ENCODE measurements at places on chromosomes 1 and 21.
A peak's percentile ranks its signal among the peaks of the same experiment; 100 is the strongest.

DNA sequence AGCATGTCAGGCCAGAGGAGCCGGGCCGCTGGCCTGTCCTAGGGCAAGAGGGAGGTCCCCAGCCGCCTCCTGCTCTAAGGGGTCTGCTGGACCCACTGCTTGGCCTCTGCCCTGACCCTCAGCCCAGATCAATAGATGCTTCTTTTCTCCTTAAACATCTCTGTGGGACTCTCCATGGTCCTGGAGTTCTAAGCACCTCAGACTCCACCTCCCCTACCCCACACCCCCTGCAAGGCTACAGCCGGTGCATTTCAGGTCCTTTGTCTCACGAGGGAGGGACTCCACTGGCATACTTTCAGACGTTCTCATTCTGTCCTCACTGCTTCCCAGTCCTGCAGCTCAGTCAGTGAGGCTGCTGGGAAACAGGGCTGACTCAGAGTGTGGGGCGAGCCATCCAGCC lies 11.0 kb downstream of the CNTN2 start:
- DNase-seq: no peak

- DNase-seq: no peak
Measured at GRCh38 chr1:75067975-75068374, 66.2 kb upstream of the LHX8 start.

DNA sequence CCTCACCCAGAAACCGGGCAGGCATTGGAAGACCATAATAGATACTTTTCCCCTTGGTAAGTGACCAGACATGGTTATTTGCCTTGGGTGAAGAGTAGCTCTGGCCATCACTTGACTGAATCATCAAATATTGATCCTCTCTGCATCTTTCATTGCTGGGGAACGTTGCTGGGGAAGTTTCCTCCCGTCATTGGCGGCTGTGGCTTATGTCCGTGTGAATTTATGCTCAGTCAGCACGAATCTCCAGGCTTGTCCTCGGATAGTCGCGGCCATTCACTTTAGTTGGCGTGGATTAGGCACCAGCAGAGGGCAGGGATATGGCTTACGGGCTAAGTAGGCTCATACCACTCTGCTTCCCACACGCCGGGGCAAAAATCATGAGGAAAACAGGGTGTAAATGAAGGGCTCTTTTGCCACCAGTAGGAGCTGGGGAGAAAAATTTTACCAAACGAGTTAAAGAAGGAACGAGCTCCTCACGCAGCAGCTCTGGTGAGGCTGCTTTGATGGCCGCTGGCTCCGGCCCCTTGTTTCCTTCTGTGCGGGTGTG lies 473.4 kb downstream of the CAMTA1 start:
- no peak for DNase-seq

DNA sequence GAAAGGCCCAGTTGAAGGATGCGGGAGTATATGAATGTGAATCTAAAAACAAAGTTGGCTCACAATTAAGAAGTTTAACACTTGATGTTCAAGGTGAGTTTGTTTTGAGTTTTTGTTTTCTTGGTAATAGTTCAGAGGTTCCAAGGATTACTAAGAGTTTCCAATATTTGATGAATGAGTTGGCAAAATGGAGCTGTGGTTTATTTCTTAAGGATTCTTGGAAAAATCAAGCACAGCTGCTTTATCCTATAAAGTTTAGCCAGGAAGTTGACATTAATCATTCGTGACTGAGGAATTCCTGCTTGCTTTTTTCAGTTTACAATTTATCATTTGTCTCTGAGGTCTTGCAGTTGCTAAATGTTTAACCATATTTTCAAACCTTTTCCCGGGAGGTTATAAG lies 15.1 kb downstream of the VCAM1 start:
- no peak for DNase-seq

DNA sequence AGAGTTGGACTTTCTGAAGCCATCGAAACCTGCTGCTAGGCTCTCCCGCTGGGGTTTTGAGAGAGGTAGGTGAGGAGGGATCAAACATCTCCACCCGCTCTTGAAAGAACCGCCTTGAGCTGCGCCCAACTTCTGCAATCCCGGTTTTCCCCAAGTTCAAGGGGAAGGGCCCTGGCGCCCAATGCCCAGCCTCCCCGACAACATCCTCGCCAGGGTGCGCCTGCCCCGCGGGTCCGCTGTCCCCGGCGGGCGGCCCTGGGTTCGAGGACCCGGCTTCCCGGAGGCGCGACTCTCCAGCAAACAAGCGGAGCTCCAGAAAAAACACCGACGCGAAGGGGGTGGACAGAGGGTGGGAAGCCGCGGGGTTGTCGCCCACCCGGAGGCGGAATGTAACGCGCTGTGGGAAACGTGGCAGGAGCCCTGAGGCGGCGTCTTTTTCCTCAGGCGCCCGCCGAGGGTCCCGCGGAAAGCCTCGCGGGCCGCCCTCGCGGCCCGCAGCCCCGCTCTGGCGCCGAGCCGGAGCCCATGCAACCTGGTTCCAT lies 607 bp downstream of the BTG3 start:
- DNase-seq: peak; percentile 6

DNA sequence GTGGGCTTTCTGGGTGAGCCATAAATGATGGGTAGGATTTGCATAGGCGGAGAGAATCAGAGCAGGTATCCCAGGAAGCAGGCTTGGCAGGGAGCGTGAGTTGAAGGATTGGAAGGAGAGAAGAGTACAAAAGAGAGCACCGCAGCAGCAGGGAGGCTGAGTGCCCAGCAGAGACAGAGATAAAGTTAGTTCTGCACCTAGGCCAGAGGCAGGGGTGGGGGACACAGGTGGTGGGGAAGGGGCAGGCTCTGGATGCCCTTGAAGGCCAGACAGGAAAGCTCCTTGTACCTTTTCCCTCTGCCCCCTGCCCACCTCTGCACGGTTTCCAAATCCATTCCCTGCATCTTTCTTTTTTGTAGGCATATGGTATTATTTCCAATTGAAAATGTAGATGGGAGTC lies 33.0 kb upstream of the TRABD2B start:
- DNase-seq: no peak

GRCh38 chr1:209260136-209260535 lies 323.4 kb upstream of the CAMK1G start:
- no peak for DNase-seq

DNA sequence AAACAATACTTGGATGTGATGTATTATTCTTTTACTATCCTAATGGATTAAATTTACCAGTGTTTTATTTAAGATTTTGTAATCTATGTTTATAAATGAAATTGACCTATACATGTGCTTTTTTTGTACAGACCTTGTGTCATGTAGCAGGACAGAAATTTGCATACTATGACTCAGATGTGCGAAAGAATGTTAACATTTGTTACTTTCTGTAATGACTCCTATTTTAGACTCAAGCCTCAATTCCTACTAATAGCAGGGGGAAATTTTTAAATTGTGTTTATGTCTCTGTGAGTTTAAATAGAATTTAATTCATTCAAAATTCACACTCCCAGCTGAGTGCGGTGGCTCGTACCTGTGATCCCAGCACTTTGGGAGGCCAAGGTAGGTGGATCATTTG lies 21.8 kb upstream of the RIMKLA start:
- DNase-seq: no peak

GRCh38 chr1:223225481-223225880 lies 82.4 kb upstream of the TLR5 start:
- no peak for DNase-seq

DNA sequence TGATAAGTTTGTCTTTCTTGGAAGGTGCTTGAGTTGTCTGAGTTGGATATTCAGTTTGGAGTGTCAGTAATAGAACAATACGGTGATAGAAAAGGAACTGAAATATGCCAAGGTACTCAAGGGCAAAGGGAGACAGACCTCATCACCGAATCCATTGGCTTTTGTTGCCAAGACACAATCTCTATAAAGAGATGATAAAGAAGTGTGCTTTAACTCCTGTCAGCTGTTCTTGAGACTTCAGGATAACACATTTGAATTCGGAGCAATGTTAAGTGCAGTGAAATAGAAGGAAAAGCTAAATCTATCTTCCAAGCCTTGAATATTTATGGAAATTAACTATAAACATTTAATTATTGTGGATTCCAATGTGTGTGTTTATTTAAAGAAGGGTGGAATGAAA lies 194.7 kb downstream of the DISC1 start:
- no peak for DNase-seq

DNA sequence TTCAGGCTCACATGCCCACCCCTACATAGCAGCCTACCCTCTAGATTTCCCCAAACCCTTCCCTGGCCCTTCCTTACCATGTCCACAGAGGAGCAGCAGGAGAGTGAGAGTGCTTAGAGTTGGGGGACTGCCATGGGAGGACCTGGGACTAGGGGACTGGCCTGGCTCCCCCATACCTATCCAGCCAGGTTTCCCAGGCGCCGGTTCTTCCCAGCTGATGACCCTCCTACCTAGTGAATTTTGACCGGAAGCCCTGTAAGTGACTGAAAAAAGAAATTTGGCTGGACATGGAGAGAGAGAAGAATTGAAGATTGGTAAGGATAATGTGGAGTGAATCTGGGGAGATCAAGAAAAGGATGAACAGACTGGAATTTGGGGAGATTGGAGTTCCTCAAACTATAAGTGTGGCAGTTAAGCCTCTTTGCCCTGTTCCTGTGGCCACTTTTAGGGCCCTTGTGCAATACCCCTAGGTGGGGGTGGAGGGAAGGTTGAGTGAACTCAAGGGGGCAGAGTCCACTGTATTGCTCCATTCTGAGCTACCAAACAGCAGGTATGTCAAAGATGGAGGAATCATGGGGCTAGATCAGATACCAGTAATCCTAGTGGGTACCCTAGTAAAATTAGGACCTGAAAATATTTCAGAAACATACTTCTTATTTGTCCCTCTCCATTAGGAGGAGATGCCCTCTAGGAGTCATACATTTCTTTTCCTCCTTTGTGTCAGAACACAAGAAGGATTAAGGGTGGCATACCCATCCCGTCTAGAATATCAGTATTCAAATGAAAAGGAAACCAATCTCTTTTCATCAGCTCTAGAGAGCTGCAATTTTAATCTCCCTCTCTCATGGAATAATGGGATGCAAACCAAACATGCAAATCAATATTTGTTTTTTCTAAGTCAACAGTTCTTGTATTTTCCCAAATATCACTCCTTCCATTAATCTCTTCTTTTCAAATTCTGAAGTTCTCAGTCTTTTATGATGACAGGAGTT lies 1.2 kb downstream of the HJV start:
- DNase-seq: no peak

DNA sequence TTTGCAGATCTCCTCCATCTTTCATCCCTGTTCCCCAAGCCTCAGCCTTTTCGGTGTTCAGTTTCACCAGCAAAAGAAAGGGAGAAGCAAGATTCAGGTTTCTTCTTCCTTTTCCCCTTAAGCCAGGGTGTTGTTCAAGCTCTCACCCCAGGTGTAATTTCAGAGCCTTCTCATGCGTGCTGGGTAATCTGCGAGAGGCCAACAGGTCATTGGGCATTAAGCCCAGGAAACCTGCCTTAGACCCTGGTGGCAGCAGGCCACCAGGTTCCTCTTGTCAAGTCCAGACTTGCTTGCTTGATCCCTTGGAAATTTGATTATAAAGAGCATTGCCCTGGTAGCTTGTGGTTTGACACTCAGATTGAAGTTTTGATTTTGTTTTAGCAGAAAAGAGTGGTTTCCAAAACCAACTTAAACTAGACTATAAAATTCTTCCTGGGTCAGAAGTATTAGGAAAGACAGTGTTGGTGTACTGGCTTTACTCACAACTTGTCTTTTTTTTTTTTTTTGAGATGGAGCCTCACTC lies 6.9 kb downstream of the AKR1A1 start:
- no peak for DNase-seq

DNA sequence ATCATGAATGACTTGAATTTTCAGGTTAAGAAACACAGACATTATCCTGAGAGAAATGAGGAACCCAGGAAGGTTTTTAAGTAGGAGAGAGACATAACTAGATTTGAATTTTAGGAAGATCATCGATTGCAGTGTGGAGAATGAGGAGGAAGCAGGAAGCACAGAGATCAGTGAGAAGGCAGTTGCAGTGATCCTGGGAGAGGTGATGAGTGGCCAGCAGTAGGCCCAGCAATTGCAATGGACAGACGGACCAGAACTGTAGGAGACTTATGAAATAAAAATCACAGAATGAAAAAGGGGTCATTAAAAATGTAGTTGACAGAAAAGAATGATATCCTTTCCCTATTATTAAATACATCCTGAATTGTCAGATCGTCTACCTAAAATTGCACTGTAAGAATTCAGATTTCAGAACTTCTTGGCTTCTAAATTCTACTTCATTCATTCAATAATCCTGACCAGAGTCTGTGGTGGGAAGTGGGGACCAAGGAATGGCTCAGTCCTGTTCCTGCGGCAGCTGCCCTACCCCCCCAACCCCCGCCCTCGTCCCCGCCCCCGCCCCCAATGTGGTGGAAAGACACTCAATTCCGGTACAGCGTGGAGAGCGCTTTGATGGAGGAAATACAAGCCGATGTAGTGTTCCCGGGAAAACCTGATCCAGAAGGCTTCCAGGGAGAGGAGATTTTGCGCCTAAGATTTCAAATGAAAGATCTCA lies 35.1 kb downstream of the SLC2A1 start:
- DNase-seq: no peak

GRCh38 chr1:243553090-243553489 lies 297.0 kb downstream of the AKT3 start:
- DNase-seq: no peak

DNA sequence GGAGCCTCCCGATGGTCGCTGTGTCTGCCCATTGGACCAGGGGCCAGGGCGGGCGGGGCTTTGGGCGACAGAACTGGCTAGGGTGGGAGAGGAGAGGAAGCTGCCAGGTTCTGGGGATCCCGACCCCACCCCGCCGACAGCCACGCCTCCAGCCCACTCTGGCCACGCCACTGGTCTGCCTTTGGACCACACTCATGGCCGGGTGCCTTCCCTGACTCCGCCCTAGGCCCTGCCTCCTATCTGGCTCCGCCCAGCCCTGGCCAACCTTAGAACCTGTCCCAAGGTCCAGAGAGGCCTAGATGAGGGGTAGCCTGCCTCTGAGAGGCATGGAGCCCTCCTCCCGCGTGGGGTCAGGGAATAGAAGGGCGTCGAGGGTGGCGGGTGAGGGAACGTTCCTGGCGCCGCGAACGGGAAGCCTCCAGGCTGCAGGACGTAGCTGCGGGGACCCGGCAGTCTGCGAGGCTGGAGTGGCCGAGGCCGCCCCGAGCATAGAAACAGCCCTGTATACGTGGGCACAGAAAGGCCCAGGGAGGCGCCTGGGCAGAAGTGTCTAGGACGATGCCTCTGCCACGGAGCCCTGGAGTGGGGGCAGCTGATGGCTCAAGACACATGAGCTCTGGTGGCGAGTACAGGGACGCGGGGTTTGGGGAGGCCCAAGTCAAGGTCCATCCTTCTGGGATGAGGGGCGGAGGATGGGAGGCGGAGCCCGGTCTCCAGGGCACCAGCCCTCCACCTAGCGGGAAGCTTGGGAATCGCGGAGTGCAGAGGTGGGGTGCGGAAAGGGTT lies 11.5 kb upstream of the COL16A1 start:
- DNase-seq: no peak

DNA sequence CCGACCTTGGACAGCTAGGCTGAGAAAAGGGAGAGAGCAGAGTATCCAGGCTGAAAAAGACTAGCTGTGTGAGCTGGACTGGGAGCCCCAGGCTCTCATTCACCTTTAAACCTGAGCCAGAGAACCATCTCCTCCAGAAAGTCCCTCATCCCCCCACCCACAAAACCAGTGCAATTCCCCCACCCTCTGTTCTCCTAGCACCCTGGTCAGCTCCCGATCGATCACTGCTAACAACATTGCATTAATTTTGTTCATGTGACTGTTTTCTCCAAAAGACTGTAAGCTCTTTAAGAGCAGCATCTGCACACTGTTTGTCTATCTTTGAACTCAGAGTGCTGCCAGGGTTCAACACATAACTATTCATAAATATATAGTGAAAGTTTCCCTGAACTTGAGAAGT lies 67.1 kb upstream of the NFASC start:
- no peak for DNase-seq
